ENCODE measurements at places on chromosomes 4 and X.

DNA sequence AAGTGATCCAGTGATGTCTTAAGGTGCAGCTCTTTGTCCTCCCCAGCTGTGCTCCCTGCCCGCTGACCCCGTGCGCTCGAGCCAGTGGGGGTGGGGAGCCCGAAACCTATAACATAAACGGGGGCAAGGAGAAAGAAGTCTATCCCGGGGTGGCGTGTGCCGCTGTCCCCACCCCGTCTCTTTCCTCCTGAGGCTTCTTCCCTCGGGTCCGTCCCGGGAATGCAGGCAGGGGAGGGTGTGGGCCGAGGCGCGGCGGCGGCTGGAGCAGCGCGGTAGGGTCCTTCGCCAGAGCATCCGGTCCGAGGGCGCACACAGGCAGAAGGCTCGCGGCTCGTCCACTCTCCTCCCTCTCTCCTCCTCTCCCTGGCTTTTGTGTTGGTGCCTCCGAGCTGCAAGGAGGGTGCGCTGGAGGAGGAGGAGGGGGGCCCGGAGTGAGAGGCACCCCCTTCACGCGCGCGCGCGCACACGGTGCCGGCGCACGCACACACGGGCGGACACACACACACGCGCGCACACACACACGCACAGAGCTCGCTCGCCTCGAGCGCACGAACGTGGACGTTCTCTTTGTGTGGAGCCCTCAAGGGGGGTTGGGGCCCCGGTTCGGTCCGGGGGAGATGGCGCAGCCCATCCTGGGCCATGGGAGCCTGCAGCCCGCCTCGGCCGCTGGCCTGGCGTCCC lies at the start of gene RAB33A:
Gene RAB33A, plus strand, starts transcription at position 517 of the 681 bp plus-strand sequence. Its CDS starts 101 bp downstream, at position 618.
- H3K27ac ChIP-seq, result peak within 1 kb of the TSS; percentile 92
- peak within 1 kb of the TSS; percentile 92 for H3K4me3 ChIP-seq
- H3K27me3 ChIP-seq, result no peaks in the 10 kb centered on the region
- peaks cover 14% of the 10 kb centered on the region for H3K36me3 ChIP-seq
- peaks cover 36% of the 10 kb centered on the region for H3K4me1 ChIP-seq

- no peak overlapping the region for H3K4me3 ChIP-seq
- H3K36me3 ChIP-seq, result no peaks in the 10 kb centered on the region
- H3K27me3 ChIP-seq, result no peaks in the 10 kb centered on the region
- DNase-seq, result no peak
These were observed 63.2 kb upstream of the BMP3 start for GRCh38 chr4:80967346-80967745.

GRCh38 chrX:15151267-15152186 lies 118.4 kb downstream of the ASB9 start:
- DNase-seq, result no peak
- no peaks in the 10 kb centered on the region for H3K36me3 ChIP-seq
- peak overlapping the region; percentile 38 for H3K27ac ChIP-seq

DNA sequence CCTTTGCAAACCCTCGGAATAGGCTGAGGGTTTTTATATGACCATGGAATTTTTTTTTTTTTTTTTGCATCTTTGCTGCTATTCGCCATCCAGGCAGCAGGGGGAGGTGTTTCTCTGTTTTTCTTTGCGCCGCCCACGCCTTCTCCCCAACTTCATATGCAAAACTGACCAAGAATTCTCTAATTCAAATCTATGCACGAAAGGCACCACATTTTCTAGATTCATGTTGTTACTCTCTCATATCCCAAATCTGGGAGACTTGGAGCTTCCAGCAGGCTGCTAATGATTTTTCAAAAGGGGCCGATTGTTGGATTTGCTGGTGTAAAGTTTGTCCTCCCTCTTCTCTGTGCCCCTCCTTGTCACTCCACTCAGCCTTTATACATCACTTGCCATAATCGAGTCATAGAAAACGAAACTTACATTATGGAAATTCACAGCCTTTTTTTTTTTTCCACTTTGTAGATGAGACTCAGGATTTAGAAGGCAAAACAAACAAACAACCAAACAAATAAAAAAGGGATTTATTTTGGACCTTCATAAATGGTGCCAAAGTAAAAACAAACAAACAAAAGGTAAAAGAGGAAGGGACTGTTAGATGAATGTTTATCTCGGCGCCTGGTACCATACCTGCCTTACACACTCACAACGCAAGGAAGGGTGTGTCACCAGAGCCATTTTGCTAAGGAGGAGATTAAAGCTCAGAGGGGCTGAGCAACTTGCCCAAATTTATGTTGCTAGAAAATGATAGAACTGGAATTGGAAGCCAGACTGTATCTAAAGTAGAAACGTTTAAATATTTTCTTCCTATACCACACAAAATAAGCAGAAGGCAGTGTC lies 29.3 kb upstream of the BOD1L1 start:
- H3K27me3 ChIP-seq, result peaks cover 7% of the 10 kb centered on the region
- no peaks in the 10 kb centered on the region for H3K36me3 ChIP-seq
- peaks cover 13% of the 10 kb centered on the region for H3K4me1 ChIP-seq

- DNase-seq, result no peak
- H3K27me3 ChIP-seq, result peaks cover 2% of the 10 kb centered on the region
- H3K36me3 ChIP-seq, result no peaks in the 10 kb centered on the region
- no peak overlapping the region for H3K27ac ChIP-seq
These were observed 24.3 kb upstream of the GLRA2 start for GRCh38 chrX:14504960-14505538.

Measured in activated T-helper 2 cell treated with anti-CD3 and anti-CD28 coated beads, Interferon-gamma antibody, Interleukin-2, Interleukin-4, amounts not matched to agents 10 μg/mL and 5 μg/mL and 100 μg/mL, durations not matched to agents 14 hours and 24 hours and 36 hours (primary cell).